Thyroid gland (tissue), 4 donors: ENCODE measurements at places on chromosomes 16 and 17. TPM values are rescaled to one million over a fixed set of nuclear protein-coding genes. Genes with fewer than 3 reads are reported as not detected.

DNA sequence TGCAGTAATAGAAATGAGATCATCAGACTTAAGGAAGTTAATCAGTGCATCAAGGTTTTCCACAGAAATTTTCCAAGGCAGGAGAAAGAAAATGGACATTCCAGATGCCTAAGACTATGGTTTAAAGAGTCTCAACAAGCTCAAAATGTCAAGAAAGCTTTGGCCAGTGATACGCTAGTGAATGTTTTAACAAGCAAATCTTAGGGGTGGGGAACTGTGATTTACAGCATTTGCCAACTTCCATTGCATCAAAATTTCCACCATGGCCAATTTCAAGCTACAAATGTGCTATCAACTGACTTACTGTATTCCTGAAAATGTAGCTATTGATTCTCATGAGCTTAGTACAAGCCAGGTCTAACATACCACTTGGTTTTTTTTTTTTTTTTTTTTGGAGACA, 82.4 kb upstream of the CLEC3A start:
- no peak overlapping the region for H3K27ac ChIP-seq
- H3K4me1 ChIP-seq, result peaks cover 31% of the 10 kb centered on the region
- H3K27me3 ChIP-seq, result no peaks in the 10 kb centered on the region
- DNase-seq, result no peak

DNA sequence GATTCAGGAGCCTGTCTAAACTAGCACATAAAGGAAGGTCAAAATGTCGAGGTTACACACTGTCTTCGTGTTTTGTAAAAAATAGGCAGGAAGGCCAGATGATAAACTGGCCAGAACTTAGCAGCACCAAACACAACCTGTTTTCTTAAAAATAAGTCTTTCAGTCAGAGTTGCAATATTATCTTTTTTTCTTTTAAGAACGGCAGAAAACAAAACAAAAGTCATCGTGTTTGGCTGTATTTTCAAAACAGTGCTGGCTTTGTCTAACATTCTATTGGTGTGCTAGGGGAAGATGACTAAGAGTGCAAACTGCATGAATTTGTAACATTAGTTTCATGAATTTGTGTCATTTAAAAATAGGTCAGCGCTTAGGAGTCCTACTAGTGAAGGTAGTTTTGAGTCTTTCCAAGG, 5.3 kb downstream of the MAF start:
- no peak for DNase-seq
- H3K36me3 ChIP-seq, result peaks cover 3% of the 10 kb centered on the region
- peaks cover 26% of the 10 kb centered on the region for H3K4me1 ChIP-seq
- H3K27ac ChIP-seq, result peak overlapping the region; percentile 98
- H3K4me3 ChIP-seq, result no peak overlapping the region

- H3K27me3 ChIP-seq, result no peaks in the 10 kb centered on the region
- H3K4me3 ChIP-seq, result no peak within 1 kb of the TSS
- no peak for DNase-seq
Measured at GRCh38 chr16:29678691-29679267, at the start of gene QPRT. Gene QPRT (plus strand): TSS chr16:29679180. CDS start chr16:29679198, 18 bp downstream.

DNA sequence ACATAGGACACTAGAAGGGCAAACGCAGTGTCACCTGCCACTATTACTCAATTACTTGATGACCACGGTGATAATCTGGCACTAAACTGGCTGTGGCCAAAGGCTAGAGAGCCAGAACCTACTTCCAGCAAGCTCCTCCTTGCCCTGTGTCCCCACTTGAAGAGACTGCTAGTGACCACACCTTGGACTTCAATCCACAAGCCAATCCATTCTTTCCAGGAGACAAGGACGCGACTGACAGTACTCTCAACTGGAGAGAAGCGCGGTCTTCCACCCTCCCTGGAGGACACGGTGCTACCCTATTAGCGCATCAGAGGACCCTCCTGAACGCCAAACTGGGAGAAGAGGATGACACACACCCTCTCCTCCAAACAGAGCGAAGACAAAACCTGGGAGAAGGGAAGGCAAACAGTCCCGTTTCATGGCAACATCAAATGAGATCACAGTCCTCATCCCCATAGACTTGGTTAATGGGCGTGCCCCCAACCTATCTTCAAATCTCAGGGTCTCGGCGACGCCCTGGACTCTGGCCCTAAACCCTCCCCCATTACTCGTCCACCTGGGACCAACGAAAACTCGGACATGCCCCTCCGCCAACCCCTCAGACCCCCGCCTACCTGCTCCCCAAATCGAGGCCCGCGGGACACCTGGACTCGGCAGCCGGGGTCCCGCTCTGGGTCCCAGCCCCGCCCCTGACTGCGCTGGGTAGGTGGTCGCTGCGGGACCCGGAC, 508 bp downstream of the FLCN start:
- H3K36me3 ChIP-seq, result peaks cover 11% of the 10 kb centered on the region
- peak; percentile 40 for DNase-seq
- H3K27me3 ChIP-seq, result no peaks in the 10 kb centered on the region
- H3K4me3 ChIP-seq, result peak overlapping the region; percentile 99
- H3K27ac ChIP-seq, result peak overlapping the region; percentile 97
- H3K4me1 ChIP-seq, result peaks cover 28% of the 10 kb centered on the region

- H3K27ac ChIP-seq, result no peak overlapping the region
- no peak overlapping the region for H3K4me3 ChIP-seq
- H3K4me1 ChIP-seq, result no peaks in the 10 kb centered on the region
- no peaks in the 10 kb centered on the region for H3K27me3 ChIP-seq
- DNase-seq, result no peak
Measured at GRCh38 chr17:60231234-60231633, 81.5 kb downstream of the CA4 start.

DNA sequence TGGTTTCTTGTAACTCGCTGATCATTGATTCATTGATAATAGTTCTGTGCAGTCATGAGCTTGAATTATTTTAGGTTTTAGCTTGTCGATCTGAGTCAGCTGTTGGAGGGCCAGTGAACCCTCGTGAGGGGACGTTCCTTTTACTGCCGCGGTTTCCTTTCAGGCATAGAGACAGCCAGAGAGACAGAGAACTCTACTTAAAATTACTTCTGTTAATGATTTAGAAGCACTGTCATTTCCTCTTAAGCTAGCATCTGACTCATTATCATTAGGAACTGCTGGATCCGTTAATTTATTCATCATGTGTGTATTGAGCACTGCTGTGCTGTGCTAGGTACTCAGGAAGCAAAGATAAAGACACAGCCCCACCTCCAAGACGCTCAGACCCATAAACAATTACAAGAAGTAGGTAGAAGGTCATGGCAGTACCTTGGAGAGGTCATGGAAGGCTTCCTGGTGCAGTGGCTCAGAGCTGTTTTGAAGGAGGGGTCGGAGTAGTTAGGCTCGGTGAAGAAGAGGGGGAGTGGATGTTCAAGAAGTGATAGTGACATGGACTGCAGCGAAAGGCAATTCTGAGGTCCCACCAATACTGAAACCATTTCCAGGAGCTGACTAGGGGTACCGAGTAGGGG, 3.3 kb downstream of the PGS1 start:
- peaks cover 63% of the 10 kb centered on the region for H3K4me1 ChIP-seq
- H3K27me3 ChIP-seq, result no peaks in the 10 kb centered on the region
- no peaks in the 10 kb centered on the region for H3K36me3 ChIP-seq
- DNase-seq, result no peak
- no peak overlapping the region for H3K4me3 ChIP-seq

DNA sequence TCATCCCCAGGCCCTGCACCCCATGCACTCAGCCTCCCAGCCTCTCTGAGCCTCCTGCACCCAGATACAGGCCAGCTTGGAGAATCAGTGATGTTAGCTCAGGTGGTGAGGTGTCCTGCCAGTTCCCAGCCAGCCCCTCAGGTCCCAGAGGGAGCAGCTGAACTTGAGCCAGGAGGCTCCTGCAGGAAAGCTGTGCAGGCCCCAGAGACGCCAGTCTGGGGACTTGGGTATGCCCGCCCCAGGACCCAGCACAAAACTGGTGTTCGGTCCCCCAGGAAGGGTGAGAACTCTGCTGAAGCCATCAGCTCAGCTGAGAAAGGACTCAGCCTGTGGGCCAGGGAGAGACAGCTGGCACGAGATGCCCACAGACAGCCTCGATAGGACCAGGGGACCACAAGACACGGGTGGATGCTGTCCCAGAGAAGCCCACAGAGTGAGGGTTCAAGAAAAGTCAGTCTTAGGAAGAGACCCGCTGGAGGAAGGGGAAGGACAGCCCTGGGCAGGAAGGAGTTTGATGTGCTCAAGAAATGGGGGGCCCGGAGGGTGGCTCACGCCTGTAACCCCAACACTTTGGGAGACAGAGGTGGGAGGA, 11.0 kb downstream of the ENDOV start:
- H3K4me3 ChIP-seq, result no peak overlapping the region
- no peaks in the 10 kb centered on the region for H3K4me1 ChIP-seq

The MGAT5B gene
- total RNA-seq, result not detected
